Esophagus squamous epithelium (tissue), 5 donors: ENCODE measurements at places on chromosomes 7 and 10.

GRCh38 chr10:76983624-76984023, 654.0 kb downstream of the KCNMA1 start:
- no peak for DNase-seq

- no peak for DNase-seq
Observed at GRCh38 chr10:88783724-88784123, 18.8 kb upstream of the LIPM start.

DNA sequence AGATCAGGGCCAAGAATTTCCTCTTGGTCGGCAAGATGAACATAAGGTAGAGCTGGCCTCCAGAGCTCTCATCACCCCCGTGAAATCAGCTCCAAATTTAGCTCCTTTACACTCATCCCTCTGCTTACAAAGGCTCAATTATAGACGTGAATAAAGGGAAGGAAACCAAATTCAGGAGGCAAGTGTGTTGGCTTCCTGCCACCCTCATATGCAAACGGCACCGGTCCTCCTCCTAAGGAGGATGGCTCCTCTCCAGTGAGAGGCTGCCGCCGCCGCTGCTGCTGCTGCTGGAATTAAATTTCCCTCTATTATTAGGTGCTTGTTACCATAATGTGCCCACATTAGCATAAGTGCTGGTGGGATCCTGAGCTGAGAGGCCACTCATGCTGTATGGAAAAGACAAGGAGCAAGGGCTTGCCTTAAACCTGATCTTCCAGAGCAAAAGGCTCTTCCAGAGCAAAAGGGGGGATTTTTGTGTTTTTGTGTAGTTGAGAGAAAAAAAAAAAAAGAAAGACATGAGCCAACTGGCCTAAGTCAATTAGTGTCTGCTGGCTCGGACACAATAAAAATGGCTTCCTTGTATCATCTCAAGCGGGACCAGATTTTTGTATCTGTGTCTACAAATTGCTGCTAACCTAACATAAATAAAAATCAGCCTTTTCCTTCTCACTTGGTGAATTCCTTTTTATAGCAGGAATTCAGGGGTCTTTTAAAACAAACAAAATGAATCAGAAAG, 68.4 kb downstream of the CDHR3 start:
- DNase-seq, result no peak

DNA sequence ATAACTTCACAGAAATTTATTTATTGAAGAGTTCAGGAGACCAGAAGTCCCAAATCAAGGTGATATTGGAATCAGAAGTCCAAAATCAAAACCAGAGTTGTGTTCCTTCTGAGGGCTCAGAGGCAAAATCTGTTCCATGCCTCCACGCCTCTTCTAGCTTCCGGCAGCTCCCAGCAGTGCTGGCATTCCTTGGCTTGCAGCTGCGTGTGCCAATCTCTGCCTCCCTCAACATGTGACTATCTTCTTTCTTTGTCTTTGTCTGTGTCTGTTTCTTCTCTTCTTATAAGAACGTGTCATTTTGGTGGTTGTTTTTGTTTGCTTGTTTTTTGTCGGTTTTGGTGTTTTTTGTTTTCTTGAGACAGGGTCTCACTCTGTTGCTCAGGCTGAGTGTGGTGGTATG, 116.1 kb downstream of the APBB1IP start:
- no peak for DNase-seq

DNA sequence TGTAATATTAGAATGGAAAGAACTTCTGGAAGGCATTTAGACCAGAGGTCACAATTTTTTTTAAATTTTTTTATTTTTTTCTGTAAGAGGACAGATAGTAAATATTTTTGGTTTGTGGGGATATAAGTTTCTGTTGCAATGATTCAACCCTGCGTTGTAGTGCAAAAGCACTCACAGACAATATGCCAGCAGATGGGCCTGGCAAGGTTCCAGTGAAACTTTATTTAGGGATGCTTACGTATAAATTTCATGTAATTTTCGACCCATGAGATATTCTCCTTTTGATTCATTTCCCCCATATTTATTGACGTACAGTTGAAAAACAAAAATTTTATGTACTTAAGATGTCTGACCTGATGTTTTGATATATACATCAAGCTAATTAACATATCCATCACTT, 72.8 kb upstream of the NMT2 start:
- no peak for DNase-seq

GRCh38 chr7:117992635-117993376, 119.6 kb upstream of the CTTNBP2 start:
- DNase-seq, result no peak

GRCh38 chr10:97914837-97915211, 65.2 kb downstream of the GOLGA7B start:
- DNase-seq, result no peak

GRCh38 chr10:19628767-19629560, 187.3 kb upstream of the PLXDC2 start:
- no peak for DNase-seq

- no peak for DNase-seq
Observed at GRCh38 chr10:112678581-112678980, 231.6 kb downstream of the VTI1A start.

DNA sequence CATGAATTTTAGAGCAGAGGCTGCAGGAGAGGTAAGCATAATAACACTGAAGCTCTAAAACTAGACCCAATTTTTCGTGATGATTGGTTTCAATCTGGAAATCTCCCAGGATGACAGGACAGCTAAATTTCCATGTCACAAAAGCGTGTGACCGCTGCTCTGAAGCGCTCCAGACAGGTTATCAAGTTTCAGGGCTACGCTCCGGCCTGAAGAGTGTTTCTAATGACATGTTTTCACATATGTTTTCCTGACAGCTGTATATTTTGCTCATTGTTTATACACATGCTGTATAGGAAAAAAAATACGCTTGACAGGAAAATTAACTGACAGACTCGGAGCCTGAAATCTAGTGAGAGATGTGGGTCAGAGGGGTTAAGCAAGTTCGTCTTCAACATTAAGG, 219.8 kb upstream of the BMPER start:
- DNase-seq, result no peak

DNA sequence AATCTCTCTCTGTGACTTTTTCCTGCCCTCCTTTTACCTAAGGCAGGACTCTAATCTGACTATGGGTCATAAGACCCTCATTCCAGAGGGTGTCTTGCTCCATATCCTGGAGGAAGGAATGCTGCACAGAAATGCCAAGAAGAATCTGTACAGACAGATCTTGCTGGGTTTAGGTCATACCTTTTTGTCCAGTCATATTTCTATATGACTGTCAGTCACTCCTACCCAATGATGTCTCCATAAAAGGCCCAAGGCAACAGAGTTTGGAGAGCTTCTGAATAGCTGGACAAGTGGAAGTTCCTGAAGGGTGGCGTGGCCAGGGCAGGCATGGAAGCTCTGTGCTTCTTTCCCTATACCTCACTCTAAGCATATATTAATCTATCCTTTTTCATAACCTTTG, 47.5 kb downstream of the FEZF1 start:
- DNase-seq, result no peak

- DNase-seq, result no peak
Observed at GRCh38 chr7:16232273-16232672, 189.1 kb downstream of the CRPPA start.

DNA sequence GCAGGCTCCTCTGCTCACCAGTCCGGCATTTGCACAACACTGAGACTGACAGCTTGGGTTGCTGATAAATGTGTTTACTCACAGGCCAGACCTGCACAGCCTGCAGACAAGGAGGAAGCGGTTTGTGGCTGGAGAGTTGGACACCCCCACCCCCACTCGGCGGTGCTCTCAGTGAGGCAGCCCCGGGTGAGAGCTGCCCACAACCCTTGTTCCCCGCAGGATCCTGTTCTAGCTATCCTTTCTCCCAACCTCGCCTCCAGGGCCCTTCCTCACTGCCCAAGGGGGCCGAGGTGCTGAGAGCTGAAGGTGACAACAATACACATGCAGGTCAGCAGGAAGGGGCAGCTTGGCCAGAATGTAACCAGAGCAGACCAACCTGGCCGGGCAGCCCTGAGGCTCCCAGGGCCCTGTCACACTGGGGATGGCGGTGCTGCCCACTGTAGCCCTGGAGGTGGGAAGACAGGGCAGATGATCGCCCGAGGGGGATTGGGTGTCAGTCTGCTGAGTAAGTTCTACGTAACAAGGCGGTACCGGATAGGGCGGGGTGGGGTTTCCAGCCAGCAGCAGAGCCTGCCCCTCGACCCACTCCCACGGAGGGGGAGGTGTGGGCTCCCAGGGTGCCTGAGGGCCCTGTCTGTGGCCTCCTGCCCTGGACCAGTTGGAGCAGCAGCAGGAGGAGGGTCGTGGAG, 2.1 kb upstream of the ADAM8 start:
- peak; percentile 44 for DNase-seq

DNA sequence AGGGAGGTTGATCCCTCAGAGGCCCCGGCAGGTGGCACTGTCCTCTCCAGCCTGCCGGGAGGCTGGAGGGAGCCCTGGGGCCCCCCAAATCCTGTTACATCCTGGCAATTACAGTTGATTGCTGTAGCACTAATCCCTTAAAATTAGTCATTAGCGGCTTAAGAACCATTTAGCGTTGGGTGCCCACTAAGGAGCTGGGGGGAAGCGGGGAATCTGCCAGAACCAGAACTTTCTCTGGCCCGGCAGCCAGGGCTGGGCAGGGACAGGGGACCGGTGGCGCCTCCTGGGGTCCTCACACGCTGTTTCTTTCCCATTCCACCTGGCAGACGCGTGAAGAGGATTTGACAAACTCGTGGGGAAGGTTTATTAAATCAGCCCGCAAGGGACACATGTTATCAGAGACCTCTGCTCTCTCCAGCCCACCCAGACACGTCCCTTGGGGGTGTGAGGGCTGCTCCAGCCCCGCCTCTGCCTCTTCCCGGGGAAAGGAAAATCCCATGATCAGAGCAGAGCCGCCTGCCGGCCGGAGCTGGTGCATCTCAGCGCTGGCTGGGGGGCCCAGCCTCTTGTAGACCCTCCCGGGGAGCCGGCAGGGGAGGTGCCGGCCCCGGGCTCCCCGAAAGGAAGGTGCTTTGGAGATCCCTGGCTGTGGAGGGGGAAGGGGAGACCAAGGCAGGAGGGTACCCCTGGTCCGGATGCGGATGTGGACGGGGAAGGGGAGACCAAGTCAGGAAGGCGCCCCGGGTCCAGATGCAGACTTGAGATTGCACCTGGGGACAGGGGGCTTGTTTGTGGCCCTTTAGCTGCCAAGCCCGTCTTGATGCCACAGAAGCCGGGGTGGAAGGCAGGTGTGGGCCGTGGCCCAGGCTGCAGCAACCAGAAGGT, 142.7 kb downstream of the ELFN1 start:
- no peak for DNase-seq

- DNase-seq, result no peak
Observed at GRCh38 chr10:125799451-125800182, 23.4 kb downstream of the UROS start.

DNA sequence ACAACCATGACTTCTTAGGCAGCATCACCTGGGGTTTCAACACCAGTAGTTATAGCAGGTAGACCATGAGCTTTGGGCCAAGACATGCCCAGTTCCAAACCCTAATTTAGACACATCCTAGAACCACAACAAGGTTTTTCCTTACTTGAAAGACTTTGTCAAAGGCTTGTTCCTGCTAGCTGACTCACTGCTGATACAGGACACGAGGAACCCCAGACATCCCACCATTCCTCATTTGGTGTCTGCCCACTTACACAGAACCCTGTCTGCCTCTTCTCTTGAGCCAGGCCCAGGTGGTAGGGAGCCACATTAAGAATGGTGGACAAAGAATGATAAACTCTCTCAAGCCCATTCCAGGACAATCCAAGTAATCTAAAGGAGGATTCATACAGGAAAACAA, 109.0 kb downstream of the CCDC71L start:
- DNase-seq, result no peak

- DNase-seq, result no peak
Observed at GRCh38 chr7:149855361-149856305, 17.5 kb downstream of the ZNF862 start.

- no peak for DNase-seq
Observed at GRCh38 chr10:44398271-44398670, 13.4 kb upstream of the CXCL12 start.

DNA sequence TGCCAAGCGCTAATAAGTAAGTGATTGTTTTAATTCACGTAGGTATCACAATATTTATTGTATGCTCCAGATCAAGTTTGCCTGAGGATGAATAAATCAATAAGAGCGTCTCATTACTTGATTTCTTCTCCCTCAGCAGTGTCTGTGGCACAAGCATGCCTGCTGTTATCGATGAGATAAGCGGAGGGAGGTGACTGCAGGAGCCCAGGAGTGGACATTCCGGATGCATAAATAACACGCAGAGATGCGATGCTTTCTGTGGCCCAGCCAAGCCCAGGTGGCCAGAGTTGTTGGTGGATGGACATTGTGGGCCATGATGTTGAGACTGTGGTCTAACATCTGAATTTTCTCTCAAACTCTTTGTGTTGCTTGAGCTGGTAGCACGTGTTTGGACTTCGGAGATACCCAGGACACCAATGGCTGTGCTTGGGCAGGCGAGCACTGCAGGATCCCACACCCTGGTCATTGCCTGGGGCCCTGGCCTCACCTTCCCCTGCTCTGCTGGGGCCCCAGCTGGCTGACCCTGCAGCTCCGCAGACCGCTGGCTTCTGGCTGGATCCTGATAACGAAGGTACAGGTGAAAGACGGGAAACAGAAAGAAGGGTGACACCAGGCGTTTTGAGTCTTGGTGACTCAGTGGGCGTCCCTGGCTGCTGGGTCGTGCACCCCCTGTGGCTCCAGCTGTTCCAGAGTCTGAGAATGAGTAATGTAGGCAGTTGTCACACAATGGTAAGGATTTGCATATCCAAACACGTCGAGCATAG, 31.2 kb upstream of the MNX1 start:
- DNase-seq, result no peak

GRCh38 chr7:6530626-6531491, 20.4 kb downstream of the GRID2IP start:
- no peak for DNase-seq

- no peak for DNase-seq
Observed at GRCh38 chr10:24762966-24763623, 39.4 kb upstream of the ARHGAP21 start.

- no peak for DNase-seq
Observed at GRCh38 chr10:89627830-89628229, 17.2 kb downstream of the PANK1 start.

DNA sequence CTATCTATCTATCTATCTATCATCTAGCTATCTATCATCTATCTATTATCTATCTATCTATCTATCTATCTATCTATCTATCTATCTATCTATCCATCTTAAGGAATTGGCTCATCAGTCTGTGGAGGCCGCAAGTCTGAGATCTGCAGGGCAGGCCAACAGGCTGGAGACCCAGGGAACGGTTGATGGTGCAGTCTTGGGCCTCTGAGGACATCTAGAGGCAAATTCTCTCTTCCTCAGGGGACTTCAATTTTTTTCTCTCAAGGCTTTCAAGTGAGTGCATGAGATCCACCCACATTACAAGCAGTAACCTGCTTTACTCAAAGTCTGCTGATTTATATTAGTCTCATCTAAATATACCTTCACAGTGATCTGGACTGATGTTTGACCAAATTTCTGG, 197.0 kb downstream of the GLRX3 start:
- DNase-seq, result no peak

DNA sequence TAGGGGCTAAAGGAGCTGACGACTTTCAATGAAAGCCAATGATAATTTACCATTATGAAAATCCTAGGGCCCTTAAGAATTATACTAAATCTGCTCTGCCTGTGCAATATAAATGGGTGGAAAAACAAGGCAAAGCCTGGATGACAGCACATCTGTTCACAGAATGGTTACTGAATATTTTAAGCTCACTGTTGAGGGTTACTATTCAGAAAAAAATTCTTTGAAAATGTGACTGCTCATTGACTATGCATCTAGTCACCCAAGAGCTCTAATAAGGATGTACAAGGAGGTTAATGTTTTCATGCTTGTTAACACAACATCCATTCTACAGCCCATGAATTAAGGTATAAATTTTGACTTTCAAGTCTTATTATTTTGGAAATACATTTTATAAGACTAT, 8.9 kb downstream of the DKK1 start:
- no peak for DNase-seq

- DNase-seq, result no peak
Observed at GRCh38 chr10:27464993-27465392, 39.1 kb upstream of the RAB18 start.
